ENCODE measurements at places on chromosomes 1 and 21.

DNA sequence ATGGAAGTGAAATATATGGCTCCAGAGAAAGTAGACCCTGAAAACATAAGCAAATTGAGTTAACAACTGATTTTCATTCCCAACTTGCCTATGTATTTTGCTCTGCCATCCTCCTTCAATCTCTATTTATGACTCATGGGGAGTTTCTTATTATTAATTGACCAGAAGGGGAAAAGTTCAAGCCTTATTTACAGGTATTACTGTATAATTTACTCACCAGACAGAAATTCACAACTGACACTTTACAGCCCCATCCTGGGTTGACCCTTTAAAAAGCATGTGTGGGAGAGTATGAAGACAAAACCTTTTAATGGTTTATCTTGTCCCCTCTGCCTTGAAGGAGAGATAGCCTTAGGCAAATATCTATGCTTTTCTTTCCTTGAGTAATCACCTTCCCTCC lies 39.8 kb upstream of the C1orf53 start:
- H3K4me1 ChIP-seq: no peaks in the 10 kb centered on the region
- no peaks in the 10 kb centered on the region for H3K27me3 ChIP-seq
- no peak overlapping the region for H3K27ac ChIP-seq
- H3K36me3 ChIP-seq: no peaks in the 10 kb centered on the region
- DNase-seq: no peak
- no peak overlapping the region for H3K4me3 ChIP-seq

DNA sequence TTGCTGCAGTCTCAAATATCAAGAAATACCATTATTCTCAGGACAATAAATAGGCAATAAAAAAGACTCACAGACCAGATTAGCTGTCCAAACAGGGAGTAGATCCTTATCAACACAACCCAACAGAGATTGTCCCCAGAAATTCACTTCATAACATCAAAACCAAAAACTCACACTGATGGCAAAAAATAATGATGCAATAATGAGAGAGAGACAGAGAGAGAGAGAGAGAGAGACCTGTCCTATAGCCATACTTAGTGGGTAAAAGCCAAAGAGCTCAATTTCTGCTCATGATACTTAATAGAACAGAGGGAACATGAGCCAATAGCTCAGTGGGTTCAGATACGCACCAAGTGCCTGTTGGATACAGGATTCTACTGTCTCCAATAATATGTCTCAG lies 244.5 kb downstream of the FAM72C start:
- no peaks in the 10 kb centered on the region for H3K36me3 ChIP-seq
- DNase-seq: no peak

DNA sequence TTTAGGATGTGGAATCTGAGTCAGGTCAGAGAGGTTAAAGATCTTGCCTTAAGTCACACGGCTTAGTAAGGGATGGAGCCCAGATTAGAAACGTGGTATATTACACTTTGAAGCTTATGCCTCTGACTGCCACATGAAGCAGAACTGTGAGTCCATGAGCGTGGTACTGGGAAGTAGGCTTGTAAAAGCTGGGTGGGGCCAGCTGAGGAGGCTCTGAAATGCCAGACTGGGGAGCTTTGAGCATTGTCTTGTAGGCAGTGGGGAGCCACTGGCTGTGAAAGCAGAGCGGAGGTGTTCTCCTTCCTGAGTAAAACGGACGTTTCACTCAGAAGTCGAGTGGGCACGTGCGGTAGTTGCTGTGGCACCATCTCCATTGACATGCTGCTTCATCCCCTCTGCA lies 72.6 kb upstream of the USP24 start:
- peaks cover 2% of the 10 kb centered on the region for H3K4me1 ChIP-seq
- H3K36me3 ChIP-seq: no peaks in the 10 kb centered on the region
- no peak overlapping the region for H3K4me3 ChIP-seq
- no peak overlapping the region for H3K27ac ChIP-seq
- DNase-seq: no peak
- no peaks in the 10 kb centered on the region for H3K27me3 ChIP-seq

GRCh38 chr1:1033009-1033587 lies 13.2 kb downstream of the AGRN start:
- no peaks in the 10 kb centered on the region for H3K27me3 ChIP-seq
- H3K36me3 ChIP-seq: no peaks in the 10 kb centered on the region
- peak; percentile 73 for DNase-seq
- H3K27ac ChIP-seq: no peak overlapping the region

DNA sequence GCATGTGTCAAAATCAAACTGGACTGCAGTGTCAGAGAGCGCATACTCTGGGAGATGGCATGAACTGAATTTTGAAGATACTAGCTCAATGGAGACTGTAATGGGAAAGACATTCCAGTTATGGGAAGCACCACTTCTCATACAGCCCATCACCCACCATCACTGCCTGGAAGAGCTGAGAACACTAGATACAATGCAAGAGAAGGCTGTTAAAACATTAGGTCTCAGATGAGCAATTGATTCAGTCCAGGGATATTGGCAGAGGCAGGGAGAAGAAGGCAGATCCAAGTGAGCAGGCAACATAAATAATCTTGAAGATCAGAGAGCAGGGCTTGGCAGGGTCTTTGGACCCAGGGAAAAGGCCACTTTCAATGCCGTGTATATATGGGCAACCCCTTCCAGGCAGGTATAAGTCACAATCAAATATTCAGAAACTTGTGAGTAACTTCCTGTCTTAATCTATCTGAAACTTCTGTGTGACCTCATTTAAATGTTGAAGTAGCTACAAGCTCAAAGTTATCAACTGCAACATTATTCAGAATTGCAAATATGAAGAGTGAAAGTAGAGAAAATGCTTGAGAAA lies 290.3 kb upstream of the SGIP1 start:
- H3K27me3 ChIP-seq: no peaks in the 10 kb centered on the region
- no peaks in the 10 kb centered on the region for H3K36me3 ChIP-seq
- no peak for DNase-seq
- H3K4me1 ChIP-seq: no peaks in the 10 kb centered on the region

- no peaks in the 10 kb centered on the region for H3K4me1 ChIP-seq
- DNase-seq: no peak
- H3K4me3 ChIP-seq: no peak overlapping the region
- no peaks in the 10 kb centered on the region for H3K36me3 ChIP-seq
- no peaks in the 10 kb centered on the region for H3K27me3 ChIP-seq
- no peak overlapping the region for H3K27ac ChIP-seq
Observed at GRCh38 chr1:46411010-46411405, 16.9 kb downstream of the FAAH start.

DNA sequence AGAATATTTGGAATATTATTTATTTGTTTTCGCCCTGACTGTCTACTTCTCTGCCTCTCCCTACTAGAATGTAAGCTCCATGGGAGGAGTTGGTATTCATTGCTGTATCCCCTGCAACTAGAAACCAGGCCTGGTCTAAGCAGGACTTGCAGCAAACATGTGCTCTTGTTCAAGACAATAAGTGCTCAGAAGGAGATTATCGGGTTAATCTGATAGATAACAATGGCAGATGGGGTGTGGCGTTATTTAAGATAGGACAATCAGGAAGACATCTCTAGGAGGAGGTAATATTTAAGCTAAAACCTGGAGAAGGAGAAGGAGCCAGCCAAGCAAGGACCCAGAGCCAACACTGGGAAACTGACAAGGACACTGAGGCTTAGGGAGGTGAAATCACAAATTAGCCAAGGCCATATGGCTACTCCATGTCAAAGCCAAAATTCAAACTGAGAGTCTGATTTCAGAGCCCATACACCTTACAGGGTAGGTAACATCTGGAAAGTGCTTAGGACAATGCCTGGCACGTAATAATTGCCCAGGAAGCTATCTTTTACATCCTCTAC lies 41.5 kb downstream of the STYXL2 start:
- no peaks in the 10 kb centered on the region for H3K36me3 ChIP-seq
- no peaks in the 10 kb centered on the region for H3K27me3 ChIP-seq
- no peak overlapping the region for H3K27ac ChIP-seq

GRCh38 chr1:87278825-87279535 lies 49.7 kb upstream of the LMO4 start:
- H3K4me1 ChIP-seq: no peaks in the 10 kb centered on the region
- H3K36me3 ChIP-seq: no peaks in the 10 kb centered on the region
- no peak overlapping the region for H3K27ac ChIP-seq
- no peak for DNase-seq
- H3K4me3 ChIP-seq: no peak overlapping the region

GRCh38 chr1:8238141-8239038 lies 79.5 kb upstream of the SLC45A1 start:
- no peaks in the 10 kb centered on the region for H3K36me3 ChIP-seq
- H3K27ac ChIP-seq: no peak overlapping the region
- peak; percentile 46 for DNase-seq
- no peak overlapping the region for H3K4me3 ChIP-seq
- H3K4me1 ChIP-seq: peaks cover 7% of the 10 kb centered on the region
- H3K27me3 ChIP-seq: no peaks in the 10 kb centered on the region

GRCh38 chr1:103256490-103256889 lies 148.2 kb upstream of the COL11A1 start:
- no peak for DNase-seq
- no peaks in the 10 kb centered on the region for H3K36me3 ChIP-seq
- no peak overlapping the region for H3K27ac ChIP-seq
- H3K27me3 ChIP-seq: no peaks in the 10 kb centered on the region
- no peaks in the 10 kb centered on the region for H3K4me1 ChIP-seq

GRCh38 chr1:30101487-30102227 lies 621.7 kb downstream of the MATN1 start:
- no peak for DNase-seq
- H3K36me3 ChIP-seq: no peaks in the 10 kb centered on the region
- no peaks in the 10 kb centered on the region for H3K27me3 ChIP-seq
- no peak overlapping the region for H3K27ac ChIP-seq
- no peak overlapping the region for H3K4me3 ChIP-seq
- H3K4me1 ChIP-seq: no peaks in the 10 kb centered on the region

GRCh38 chr1:201348211-201348566 lies 29.3 kb downstream of the TNNT2 start:
- H3K27ac ChIP-seq: no peak overlapping the region
- no peaks in the 10 kb centered on the region for H3K27me3 ChIP-seq
- H3K4me1 ChIP-seq: no peaks in the 10 kb centered on the region
- H3K4me3 ChIP-seq: no peak overlapping the region
- no peak for DNase-seq

GRCh38 chr1:151539321-151540020 lies 638 bp upstream of the TUFT1 start:
- peak overlapping the region; percentile 62 for H3K4me3 ChIP-seq
- H3K36me3 ChIP-seq: no peaks in the 10 kb centered on the region
- peak; percentile 86 for DNase-seq
- H3K4me1 ChIP-seq: peaks cover 4% of the 10 kb centered on the region
- H3K27me3 ChIP-seq: no peaks in the 10 kb centered on the region

DNA sequence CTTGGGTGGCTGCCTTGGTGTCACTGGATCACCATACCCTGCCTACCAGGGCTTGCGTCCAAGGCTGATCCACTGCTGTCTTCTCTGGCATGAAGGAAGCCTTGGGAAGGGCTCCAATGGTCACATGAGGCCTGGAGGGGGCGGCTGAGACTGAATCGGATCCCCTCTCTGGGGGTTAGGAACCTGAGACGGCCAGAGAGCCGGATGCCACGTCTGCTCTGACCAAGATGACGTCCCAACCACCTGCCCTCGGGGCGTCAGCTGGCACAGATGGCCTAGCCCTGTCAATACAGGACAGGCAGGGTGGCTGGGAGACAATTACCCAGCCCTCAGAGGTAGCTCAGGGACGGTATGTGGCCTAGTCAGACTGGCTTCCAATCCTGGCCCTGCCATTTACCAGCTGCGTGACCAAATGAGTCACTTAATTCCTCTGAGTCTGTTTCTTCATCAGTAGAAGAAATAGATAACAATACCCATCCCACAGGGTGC lies 5.4 kb downstream of the TRIM62 start:
- no peak for DNase-seq
- no peaks in the 10 kb centered on the region for H3K36me3 ChIP-seq
- H3K27me3 ChIP-seq: no peaks in the 10 kb centered on the region
- H3K4me3 ChIP-seq: no peak overlapping the region

DNA sequence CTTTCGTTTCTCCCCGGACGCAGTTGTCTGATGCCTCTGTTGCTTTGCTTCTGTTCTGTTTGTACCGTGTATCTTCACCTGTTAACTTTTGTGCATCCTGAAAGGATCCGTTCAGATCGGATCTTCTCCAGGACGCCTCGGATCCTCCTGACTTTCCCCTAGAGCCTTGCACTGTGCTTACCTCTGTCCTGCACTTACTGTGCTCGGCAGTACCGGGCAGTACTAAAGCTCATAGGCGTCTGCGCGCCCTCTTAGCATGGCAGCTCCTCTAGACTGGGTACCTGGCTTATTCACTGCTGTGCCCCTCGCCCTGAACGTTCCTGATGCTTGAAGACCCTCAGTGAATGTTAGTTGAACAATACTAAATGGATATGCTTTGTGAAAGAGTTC lies 934 bp downstream of the SCP2 start:
- peak overlapping the region; percentile 72 for H3K27ac ChIP-seq
- peaks cover 9% of the 10 kb centered on the region for H3K4me1 ChIP-seq
- peak overlapping the region; percentile 74 for H3K4me3 ChIP-seq
- DNase-seq: no peak

DNA sequence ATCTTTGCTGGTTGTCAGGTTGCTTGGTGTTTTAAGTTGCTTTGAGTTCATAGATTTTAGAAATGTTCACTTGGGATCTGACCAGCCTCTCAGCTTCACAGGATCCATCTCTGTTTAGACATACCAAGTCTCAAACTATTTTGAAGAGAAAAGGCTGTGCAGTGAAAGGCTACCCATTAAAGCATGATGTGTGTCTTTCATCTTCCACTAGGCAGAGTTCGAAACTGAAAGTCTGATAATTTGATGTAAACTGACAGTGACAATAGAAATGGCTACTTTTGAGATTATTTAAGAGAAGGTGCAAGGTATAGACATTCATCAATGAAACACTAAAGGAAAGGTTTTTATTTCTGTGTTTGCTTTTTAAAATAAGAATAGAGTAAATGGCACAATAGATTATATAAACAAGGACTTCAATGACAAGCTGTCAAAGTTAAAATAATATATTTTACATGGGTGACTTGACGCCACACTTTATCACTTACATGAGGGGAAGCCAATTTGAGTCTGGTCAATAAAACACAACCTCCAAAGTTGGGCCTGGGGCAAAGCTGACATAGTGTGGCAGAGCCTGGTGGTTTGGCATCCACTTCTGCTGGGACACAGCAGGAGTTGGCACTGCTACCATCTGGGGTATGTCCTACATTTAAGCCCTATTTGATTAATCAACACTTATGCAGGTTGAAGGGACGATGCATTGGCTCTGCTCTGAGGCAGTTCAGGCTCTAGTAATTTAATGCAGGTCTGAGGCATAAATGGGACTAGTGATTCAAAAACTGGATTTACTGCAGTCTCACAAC lies 197.7 kb downstream of the CRB1 start:
- DNase-seq: no peak
- no peaks in the 10 kb centered on the region for H3K27me3 ChIP-seq
- H3K4me3 ChIP-seq: no peak overlapping the region
- no peak overlapping the region for H3K27ac ChIP-seq
- peaks cover 10% of the 10 kb centered on the region for H3K4me1 ChIP-seq

- no peak for DNase-seq
- no peaks in the 10 kb centered on the region for H3K36me3 ChIP-seq
- H3K4me1 ChIP-seq: no peaks in the 10 kb centered on the region
- H3K4me3 ChIP-seq: no peak overlapping the region
Observed at GRCh38 chr1:62336995-62337705, 17.9 kb upstream of the KANK4 start.

All from ovary (tissue), 10 donors.